ENCODE measurements at places on chromosomes 2 and 18.
A peak's percentile ranks its signal among the peaks of the same experiment; 100 is the strongest.

DNA sequence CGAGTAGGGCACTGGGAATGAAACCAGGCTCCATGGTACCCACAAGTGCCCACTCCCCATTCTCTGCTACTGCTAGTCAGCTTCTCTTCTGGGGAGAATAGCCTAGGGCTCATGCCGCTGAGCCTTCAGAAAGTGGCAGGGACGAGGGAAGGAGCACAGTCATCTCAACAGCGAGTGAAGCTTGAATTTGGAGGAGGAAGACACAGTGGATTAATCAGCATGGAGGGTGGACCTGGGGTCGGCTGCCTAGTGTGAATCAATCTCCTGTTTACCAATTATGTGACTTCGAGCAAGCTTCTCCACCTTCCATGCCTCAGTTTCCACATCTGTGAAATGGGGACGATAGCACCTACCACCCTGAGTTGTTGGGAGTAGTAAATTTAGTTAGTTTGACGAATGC, 157.0 kb downstream of the SEPTIN10 start:
- DNase-seq, result no peak

- DNase-seq, result peak; percentile 22
These were observed at the start of gene CYP27A1 for GRCh38 chr2:218781691-218782527. TSS of gene CYP27A1 (plus strand) at chr2:218782147. CDS start at chr2:218782183, 36 bp downstream.

DNA sequence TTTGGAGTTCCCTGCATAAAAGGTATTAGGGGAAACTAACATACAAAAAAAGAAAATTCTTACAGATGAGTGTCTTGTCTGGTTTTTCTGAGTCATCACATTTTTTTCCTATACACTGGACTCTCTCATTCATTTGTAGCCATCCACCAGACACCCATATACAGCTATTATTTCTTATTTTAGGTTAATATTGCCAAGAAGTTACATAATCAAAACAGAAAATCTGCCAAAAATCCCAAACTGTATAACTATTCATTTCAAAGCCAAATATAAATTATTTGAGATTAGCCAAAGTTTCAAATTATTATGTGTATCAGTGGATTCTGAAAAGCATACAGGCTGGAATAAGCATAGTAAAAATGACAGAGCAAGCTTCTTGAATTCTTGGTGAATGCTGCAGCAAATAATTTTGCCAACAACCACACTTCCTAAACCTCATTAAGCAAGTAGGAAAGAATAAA, 191.2 kb downstream of the NCKAP5 start:
- no peak for DNase-seq

GRCh38 chr2:46164529-46165301, 132.5 kb upstream of the EPAS1 start:
- no peak for DNase-seq

DNA sequence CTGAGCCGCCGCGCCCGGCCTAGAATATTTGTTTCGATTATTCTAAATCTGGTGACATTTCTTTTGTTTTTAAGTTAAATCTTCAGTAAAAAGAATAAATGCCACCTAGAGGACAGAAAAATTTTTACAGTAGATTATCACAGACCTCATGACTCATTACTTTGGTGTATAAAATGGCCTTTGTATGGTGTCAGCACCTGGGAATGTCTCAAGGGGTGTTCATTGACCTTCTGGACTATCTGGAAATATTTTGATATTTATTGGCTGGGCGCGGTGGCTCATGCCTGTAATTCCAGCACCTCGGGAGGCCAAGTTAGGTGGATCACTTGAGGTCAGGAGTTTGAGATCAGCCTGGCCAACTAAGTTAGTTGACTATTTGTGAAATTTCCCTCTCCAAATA, 30.3 kb upstream of the SLC30A6 start:
- DNase-seq, result no peak

- no peak for DNase-seq
These were observed 31.3 kb upstream of the LRATD1 start for GRCh38 chr2:14601156-14601770.

- no peak for DNase-seq
These were observed 616 bp upstream of the TAF1B start for GRCh38 chr2:9842487-9843228.

Measured in BE2C (cell line).